ENCODE measurements at places on chromosomes 7 and 10. TPM values are rescaled to one million over a fixed set of nuclear protein-coding genes. Genes with fewer than 3 reads are reported as not detected.

- no peak for DNase-seq
- no peaks in the 10 kb centered on the region for H3K36me3 ChIP-seq
- H3K27me3 ChIP-seq, result no peaks in the 10 kb centered on the region
- peaks cover 2% of the 10 kb centered on the region for H3K4me1 ChIP-seq
- H3K27ac ChIP-seq, result no peak overlapping the region
Measured at GRCh38 chr10:52877451-52877850, 104.9 kb upstream of the MBL2 start.

GRCh38 chr7:93399642-93400041 is 167.5 kb downstream of the VPS50 start:
- H3K4me3 ChIP-seq, result no peak overlapping the region
- no peaks in the 10 kb centered on the region for H3K4me1 ChIP-seq
- H3K27me3 ChIP-seq, result no peaks in the 10 kb centered on the region
- H3K27ac ChIP-seq, result no peak overlapping the region

- no peaks in the 10 kb centered on the region for H3K4me1 ChIP-seq
- H3K36me3 ChIP-seq, result no peaks in the 10 kb centered on the region
- H3K27me3 ChIP-seq, result no peaks in the 10 kb centered on the region
- peak; percentile 22 for DNase-seq
- H3K27ac ChIP-seq, result no peak overlapping the region
Measured at GRCh38 chr7:41731493-41732435, 28.9 kb upstream of the INHBA start.

DNA sequence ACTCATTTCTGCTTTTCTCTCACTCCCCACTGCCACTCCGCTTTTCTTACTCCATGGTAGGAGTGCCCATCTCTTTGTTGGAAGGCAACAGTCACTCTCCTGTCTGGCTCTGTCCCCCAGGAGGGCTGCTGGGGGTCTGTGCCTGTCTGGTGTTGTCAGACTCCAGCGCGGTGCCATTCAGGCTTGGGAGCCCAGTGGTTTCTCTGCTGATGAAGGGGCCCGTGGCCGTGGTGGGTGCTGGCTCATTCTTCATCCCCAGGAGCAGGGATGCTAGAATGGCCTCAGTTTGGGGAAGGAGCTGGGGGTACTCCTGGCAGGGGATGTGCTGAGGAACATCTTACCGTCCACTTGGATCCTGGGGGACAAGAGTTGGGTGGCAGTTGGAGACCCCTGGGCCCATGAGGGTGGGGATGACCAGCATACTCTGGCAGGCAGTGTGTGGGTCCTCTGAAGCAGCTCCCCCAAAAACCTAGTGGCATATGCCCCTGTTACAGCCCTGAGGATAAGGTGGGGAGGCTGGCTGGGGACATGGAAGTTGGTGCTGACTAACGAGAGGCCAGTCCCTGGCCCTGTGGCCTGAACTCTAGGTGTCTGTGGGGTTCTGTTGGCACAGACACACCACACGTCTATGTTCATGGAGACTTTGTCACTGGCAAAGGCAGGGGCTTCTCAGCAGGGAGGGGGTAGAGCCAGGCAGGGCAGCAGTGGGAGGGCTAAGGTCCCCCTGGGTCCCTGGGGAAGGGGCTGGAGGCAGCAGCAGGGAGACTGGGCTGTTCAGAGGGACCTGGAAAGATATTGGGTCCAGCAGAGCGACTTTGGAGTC is 102.8 kb upstream of the RET start:
- no peaks in the 10 kb centered on the region for H3K4me1 ChIP-seq
- H3K36me3 ChIP-seq, result no peaks in the 10 kb centered on the region
- H3K4me3 ChIP-seq, result no peak overlapping the region
- H3K27ac ChIP-seq, result no peak overlapping the region

UNCX gene
- 6.4 TPM for total RNA-seq

DCLRE1A gene
- 6.6 TPM for total RNA-seq

PTN gene
- 183 TPM for total RNA-seq
